ENCODE measurements at places on chromosomes 6 and 20.

DNA sequence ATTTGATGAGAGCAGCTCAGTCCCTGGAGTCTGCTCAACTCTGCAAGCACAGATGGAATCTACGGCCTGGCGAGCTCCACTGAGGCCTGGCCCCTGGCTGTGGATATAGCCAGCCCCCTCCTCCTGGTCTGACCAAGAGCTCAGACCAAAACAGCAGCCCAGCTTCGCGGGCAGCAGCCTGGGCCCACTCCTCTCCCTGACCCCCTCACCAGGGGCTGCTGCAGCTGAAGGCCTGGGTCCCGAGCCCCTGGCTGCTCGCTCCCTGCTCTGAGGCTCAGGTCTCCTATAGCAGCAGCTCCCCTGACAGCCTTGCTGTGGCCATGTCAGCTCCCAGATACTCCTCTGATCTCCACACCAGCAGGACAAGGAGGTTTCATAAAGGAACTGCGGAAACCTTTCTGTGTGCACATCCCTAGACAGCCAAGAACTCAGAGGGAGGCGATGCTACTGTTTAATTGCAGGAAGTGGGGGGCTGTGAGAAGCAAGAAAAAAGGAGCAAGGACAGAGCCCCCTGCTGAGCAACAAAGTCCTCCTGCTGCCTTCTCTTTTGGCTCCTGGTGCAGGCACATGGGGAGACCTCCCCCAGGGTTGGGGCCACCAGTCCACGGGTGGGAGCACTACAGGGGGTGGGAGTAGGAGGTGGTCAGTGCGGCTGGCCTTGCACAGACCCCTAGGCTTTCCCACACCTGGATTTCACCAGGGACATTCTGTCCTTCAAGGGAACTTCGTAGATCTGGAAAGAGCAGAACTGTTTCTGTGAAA, 38.7 kb upstream of the CST5 start:
- no peak for DNase-seq

- no peak for DNase-seq
Measured at GRCh38 chr20:605237-605636, 4.9 kb downstream of the TCF15 start.

GRCh38 chr20:35792740-35793139, 20.9 kb downstream of the PHF20 start:
- DNase-seq, result no peak

GRCh38 chr6:19538096-19538495, 299.1 kb upstream of the ID4 start:
- DNase-seq, result no peak

DNA sequence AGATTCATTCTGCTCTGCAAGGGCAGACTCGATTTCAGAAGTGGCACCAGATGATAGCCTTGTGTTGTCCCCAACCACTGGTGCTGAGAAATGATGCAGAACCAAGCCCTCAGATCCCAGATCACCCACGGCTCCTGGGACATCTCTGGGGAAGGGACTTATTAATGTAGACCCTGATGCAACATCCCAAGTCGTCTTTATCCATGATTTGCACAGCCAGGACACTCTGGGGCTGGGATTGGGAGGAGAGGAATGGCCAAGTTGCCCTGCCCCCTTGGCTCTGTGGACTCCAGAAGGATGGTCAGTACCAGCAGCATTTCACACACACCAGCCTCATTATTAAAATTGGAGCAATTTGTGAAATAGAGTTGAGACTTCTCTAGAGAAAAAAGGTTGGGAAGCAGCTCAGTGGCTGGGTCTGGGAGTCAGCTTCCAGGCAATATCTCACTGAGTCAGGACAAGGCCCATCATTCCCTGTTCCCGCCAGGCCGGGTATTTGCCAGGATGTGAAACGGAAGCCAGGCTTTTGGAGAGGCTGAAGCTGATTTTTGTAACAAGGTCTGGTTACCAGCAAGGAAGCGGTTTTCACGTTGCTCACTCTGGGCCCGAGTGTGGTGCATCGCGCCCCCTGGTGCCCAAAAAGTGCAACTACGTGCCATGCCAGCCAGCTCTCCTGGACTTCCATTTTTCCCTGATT, 67.4 kb downstream of the ZBTB2 start:
- peak; percentile 74 for DNase-seq

DNA sequence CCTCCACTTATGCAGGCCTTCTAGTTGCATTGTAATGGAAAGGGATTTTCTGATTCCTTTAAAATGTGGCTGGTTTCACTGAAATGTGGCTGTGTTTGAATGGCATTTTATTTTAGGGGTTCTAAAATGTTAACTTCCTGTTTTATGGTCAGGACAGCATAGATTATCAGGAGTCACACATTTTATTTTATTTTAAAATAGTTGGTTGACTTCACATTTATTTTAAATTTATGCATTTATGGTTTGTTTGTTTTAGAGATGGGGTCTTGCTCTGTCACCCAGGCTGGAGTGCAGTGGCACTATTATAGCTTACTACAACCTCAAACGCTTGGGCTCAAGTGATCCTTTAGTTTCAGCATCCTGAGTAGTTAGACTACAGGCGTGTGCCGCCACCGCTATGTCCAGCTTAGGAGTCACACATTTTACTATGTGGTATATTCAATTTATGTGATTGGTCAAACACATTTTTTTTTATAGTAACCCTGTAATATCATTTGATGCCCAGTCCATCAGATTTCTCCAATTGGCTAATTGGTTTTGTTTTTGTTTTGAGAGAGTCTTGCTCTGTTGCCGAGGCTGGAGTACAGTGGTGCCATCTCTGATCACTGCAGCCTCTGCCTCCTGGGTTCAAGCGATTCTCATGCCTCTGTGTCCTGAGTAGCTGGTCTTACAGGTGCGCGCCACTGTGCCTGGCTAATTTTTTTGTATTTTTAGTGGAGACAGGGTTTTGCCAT, 2.3 kb downstream of the DTD1 start:
- DNase-seq, result no peak

DNA sequence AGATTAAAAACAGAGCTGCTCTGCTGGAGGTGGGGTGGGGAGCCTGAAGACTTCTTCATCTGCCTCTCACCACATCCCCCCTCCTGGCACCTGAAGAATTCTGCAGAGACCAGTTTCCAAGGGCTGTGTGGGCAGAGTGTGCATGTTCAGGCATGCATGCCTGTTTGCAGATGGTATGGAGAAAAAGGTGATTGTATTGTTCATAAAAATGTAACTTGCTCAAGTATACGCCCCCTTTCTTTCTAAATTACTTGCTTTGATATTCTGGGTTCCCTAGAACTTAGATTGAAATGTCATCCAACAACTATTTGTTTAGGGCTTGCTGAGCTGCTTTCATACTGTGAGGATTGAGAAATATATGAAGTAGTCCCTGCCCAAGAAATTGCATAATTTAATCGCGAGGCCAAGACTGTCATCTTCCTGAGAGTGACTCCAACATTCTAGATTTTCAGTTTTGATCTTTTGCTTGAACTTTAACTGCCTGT, 83.6 kb downstream of the LCA5 start:
- DNase-seq, result peak; percentile 18

- DNase-seq, result no peak
Measured at GRCh38 chr20:22834651-22835256, 200.4 kb upstream of the SSTR4 start.

- DNase-seq, result no peak
Measured at GRCh38 chr20:63708301-63709148, 686 bp downstream of the ZGPAT start.

- DNase-seq, result no peak
Measured at GRCh38 chr6:155352811-155353210, 38.5 kb upstream of the TFB1M start.

GRCh38 chr6:169851641-169852503, 100.5 kb downstream of the ERMARD start:
- no peak for DNase-seq

- no peak for DNase-seq
Measured at GRCh38 chr6:88480816-88481215, 314.7 kb upstream of the CNR1 start.

GRCh38 chr6:150813993-150814359, 51.5 kb upstream of the MTHFD1L start:
- no peak for DNase-seq

DNA sequence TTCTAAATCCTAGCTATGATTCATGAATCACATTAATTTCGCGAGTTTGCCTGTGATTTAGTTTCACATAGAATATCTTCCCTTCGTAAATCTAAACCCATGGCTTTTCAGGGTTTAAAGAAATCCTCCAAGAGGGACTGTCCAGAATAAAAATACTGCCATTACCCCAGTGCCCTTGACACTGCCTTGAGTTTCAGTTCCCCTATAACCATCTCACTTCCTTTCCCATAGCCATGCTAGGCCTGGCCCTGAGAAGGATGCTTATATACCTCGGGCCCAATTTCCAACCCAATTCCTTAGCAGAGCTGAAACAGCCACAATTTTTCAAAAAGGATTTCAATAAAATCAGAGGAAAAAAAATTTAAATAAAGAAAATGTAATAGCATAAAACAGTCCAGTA, 697.3 kb downstream of the FRK start:
- no peak for DNase-seq

DNA sequence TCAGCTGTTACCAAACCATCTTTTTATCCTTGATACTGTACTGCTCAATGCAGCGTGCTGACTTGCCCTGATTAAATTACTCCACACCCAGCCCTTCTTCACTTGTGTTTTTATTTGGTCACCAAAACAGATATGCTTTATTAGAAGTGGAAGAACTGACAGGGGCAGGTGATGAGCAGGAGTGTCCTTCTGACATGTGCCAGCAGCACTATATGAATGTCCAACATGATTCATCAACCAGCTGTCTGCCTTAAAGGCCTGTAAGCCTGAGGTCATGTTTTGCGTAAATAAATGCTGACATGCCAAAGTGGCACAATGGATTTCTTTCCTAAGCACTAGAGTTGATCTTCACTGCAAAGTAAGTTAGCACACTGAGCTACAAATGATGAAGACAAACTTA, 15.4 kb downstream of the POPDC3 start:
- DNase-seq, result no peak

DNA sequence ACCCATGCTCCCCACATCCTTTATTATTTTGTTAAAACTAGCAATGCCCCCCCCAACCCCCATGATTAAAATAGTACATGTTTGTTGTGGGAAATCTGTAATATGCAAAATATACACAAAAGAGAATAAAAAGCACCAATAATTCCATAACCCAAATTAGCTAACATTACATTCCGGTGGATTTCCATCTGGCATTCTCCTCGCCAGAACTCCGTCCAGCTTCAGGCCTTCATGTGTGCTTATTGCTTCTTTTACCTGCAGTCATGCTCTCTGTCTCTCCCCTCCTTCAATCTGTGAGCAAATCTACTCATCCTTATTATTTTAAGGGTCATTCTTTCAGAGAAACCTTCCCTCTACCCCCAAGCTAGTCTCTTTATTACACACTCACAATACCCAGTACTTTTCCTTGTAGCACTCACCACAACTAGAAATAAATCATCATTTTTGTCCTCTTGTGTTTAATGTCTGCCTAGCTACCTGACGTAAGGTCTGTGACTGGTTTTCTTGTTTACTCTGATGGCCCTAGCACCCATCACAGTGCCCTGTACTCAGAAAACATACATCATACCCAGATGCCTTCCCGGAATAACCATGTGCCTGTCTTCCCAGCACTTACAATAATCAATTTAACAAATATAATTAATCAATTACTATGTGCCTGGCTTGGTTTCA, 25.6 kb upstream of the IER3 start:
- no peak for DNase-seq

GRCh38 chr20:15196547-15197255, 859.3 kb upstream of the FLRT3 start:
- no peak for DNase-seq

DNA sequence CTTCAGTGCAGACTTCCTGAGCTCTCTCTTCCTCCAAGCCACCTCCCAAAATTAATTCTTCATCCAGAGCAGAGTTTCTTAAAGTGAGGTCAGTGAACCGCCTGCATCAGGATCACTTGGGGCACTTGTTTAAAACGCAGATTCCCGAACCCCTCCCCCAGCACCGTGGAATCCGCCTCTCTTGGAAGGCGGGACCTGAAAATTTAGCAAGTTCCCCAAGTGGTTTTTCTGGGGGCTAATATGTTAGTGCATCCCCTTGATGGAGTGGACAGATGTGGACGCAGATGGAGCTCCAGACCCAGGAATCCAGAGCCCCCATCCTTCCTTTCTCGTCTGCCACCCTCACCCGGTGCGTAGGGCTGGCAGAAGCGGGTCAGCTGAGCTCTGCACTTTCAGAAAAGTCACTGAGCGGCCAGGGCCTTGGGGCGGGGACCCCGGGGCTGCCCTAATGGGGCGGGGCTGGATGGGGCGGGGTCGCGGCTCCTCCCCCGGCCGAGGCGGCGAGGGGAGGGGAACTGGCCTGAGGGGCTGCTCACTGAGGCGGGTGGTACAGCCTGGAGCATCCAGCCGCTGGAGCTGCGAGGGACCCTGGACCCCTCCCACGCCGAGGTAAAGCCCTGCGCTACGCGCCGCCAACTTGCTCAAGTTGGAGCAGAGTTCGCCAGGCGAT, at the start of the genes DEFB124 and REM1:
Gene DEFB124 (minus strand): TSS at position 370 of the 670 bp plus-strand sequence. CDS start 2,114 bp downstream, outside the sequence.
Gene REM1 (plus strand): TSS at position 531 of the 670 bp plus-strand sequence. CDS start 1,158 bp downstream, outside the sequence.
- no peak for DNase-seq

- DNase-seq, result no peak
Measured at GRCh38 chr6:82741996-82742385, 323.6 kb downstream of the UBE3D start.

DNA sequence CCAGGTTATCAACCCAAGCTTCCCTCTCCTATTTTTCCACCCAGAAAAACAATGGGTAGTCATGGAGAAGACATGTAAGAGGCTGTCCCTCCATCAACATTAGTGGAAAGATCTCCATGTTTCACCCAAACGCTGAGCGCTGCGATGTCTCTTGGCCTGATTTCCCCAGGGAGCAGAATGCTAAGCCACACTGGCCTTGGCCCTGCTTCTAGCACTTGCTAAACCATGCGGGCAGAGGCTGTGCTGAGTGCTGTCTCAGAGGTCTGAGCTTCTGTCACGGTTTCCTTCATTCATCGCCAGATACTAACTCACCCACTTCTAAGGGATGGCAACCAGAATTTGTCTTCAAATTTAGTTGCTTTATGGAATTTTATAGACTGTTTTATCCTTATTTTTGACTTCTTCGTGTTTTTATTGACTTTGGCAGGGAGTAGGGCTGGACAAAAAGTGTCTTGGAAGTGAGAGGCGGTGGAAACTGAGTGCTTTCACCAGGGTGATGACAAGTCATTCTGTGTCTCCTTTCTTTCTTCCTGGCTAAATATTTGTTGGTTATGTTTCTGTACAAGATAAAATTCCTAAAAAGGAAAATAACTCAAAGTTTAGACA, 181.4 kb upstream of the UST start:
- DNase-seq, result no peak

DNA sequence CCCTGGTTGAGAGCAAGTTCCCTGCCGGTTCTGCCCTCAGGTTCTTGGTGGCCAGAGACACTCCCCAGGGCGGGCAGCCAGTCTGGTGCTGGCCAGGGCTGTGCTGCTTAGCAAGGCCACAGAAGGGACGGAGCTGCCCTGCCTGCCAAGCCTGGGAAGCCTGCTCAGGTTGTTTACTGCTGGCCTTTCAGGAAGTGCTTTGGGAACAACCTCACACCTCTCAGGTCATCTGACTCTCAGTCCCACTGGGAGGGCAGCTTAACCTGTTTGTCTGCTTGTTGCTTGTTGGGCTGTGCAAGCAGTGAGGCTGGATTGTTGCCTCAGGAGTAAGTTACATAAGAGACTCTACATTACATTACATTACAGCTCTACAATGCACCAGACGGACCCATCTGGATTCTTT, 75.8 kb upstream of the AFDN start:
- DNase-seq, result no peak
